Spinal cord (tissue), 10 donors: ENCODE measurements at places on chromosomes 1 and 21. TPM values are rescaled to one million over a fixed set of nuclear protein-coding genes. Genes with fewer than 3 reads are reported as not detected.

GRCh38 chr1:21818656-21819055 lies 6.6 kb downstream of the LDLRAD2 start:
- no peak for DNase-seq

- DNase-seq = no peak
These were observed 10.0 kb downstream of the LTN1 start for GRCh38 chr21:28982637-28983036.

DNA sequence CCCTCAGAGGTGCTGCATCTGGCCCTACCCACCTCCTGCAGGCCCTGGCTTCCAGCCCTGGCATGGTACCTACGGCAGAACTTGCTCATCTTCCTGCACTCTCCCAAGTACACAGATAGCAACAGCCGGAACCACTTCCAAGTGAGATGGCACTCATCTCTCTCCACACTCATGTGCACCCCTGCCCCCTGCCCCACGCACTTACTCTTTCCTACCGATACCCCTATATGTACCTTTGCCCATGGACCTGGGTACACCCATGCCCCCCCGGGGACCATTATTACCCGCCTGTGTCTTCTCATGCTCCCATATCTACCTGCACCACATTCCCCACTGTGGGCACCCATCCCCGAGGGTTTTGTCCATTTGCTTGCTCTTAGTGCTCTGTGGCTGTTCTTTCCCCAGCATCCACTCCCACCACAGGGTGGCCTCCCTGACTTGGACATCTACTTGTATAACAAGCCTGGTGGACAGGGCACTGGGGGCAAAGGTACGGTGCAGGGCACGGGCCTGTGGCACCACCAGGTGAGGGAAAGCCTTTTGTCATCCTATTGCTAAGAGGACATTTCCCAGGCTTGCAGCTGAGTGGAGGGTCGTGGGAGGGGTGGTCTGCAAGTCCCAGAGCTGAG lies 14.7 kb downstream of the HYI start:
- DNase-seq = no peak

DNA sequence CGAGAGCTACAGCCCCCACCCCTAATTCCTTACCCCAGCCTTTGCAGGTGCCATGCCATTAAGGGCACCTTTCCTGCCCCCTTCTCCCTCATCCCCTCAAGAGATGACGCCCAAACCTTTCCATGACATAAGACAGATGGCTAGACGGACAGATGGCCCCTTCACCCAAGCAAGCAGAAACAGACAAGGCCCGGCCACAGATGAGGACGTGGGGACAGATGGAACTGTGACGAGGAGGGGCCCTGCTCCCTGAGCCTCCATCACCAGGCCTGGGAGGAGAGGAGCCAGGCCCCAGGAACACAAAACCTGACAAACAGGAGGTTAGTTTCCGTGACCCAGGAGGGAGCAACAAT lies 24.7 kb upstream of the PEF1 start:
- no peak for DNase-seq

- DNase-seq = no peak
These were observed 9.7 kb downstream of the KHDRBS1 start for GRCh38 chr1:32023351-32023750.

Gene RGSL1
- under 0.01 TPM for total RNA-seq

GRCh38 chr1:41811051-41811795 lies 107.5 kb downstream of the HIVEP3 start:
- no peak for DNase-seq

Gene FCGR2B
- total RNA-seq = 1.1 TPM

GRCh38 chr1:108882837-108883236 lies 6.1 kb downstream of the GPSM2 start:
- no peak for DNase-seq

Gene UBE2J2
- total RNA-seq = 26.4 TPM

GRCh38 chr1:197391303-197392226 lies 123.5 kb downstream of the CRB1 start:
- DNase-seq = no peak

Gene LCE5A
- not detected for total RNA-seq

DNA sequence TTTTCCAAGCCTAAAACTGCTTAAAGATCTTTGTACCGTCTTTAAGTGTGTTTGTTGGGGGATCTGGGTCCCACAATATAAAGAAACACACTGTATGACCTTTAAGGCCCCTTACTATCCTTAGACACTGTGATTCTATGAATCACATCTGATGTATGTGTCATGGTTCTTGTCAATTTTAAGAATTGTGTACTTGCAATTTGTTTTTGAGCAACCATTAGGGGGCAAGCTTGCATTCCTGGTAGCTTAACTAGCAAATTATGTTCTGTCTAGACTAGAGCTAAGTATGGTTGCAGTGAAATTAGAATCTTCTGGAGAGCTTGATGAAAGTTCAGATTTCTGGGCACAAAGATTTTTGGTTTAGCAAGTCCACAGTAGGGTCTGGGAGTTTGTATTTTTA lies 219.5 kb downstream of the TPR start:
- no peak for DNase-seq

Gene HMGCS2
- not detected for total RNA-seq

DNA sequence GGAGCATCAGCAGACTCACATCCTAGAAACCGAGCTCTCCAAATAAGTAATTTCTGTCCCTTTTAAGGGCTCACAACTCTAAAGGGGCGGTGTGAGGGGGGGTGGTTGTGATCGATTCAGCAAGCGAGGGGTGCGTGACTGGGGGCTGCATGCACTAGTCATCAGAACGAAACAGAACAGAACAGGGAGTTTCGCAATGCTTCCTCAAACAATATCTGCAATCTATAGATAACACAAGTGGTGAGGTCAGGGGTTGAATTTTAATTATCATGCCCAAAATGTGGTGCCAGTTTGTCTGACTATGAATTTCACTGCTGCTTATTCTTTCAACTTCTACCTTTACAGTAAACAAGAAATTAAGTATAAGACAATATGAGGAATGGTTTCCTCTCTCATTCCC lies 1003.0 kb upstream of the NCAM2 start:
- DNase-seq = no peak

DNA sequence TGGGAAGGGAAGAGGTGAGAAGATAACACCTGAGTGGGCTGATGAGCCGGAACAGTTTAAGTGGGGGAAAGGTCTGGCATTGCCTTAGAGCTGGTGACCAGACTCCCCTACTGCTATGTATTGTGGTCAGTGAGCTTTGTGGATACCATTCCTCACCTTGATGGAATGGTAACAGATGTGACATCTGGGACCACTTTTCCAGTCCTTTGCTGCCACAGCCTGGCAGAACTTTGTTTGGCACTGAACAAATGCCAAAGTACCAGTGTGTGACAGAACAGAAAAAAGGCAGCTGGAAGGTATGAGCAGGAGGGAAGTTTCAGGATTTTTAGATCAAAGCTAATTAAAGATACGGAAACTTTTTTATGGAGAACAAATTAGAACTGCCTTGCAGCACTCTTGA lies 6.2 kb downstream of the MED8 start:
- no peak for DNase-seq

- DNase-seq = peak; percentile 50
These were observed 188.0 kb downstream of the GRIK3 start for GRCh38 chr1:36846357-36846756.

DNA sequence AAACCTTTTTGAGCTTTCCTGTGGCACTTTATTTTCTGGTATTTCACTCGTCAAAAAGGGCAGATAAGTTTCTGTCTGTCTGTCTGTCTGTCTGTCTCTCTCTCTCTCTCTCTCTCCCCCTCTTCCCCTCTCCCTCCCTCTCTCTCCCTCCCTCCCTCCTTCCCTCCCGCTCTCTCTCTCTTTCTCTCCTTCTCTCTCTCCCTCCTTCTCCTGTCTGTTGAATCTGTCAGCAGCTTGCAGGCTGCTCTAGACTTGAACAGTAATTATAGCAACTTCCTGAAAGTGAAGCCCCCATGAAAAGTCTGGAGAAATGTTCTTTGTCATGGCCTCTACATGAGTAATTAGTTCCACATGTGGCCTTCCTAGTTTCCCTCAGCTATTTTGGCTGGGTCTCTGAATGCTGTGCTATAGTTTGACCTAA lies 275.2 kb upstream of the C1orf105 start:
- no peak for DNase-seq

GRCh38 chr1:12485231-12486058 lies 132.6 kb downstream of the DHRS3 start:
- DNase-seq = no peak

GRCh38 chr1:164958982-164959768 lies 397.3 kb downstream of the LMX1A start:
- DNase-seq = no peak

- no peak for DNase-seq
These were observed 20.7 kb upstream of the EDEM3 start for GRCh38 chr1:184775329-184775728.

GRCh38 chr1:217134857-217135568 lies 411.8 kb upstream of the ESRRG start:
- DNase-seq = peak; percentile 40

GRCh38 chr1:45026446-45026845 lies 14.4 kb downstream of the UROD start:
- no peak for DNase-seq
